ENCODE measurements at places on chromosomes 12 and 14. TPM values are rescaled to one million over a fixed set of nuclear protein-coding genes. Genes with fewer than 3 reads are reported as not detected.

- H3K27me3 ChIP-seq, result no peaks in the 10 kb centered on the region
- peaks cover 3% of the 10 kb centered on the region for H3K4me1 ChIP-seq
- H3K27ac ChIP-seq, result no peak overlapping the region
- H3K36me3 ChIP-seq, result no peaks in the 10 kb centered on the region
- DNase-seq, result peak; percentile 2
Observed at GRCh38 chr12:109762673-109763191, 49.1 kb downstream of the FAM222A start.

DNA sequence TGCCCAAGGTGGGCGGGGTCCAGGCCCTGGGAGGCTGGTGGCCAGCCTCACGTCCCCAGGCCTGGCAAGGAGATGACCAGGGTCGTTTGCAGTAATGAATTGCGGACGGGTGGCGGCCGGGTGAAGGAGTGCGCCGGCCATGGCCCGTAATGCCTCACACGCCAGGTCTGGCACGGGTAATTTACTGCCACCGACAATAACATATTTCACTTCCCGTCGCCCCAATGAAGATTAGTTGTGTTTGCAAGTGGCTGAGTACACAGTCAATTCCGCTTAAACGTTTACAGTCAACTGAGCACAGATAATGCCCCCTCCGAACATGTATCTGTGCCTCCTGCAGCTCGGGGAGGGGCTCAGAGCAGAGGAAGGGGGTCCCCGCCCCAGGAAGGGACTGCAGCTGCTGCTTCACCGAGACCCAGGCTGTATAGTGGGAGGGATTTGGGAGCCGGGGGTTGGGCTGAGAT, 48.3 kb downstream of the MVK start:
- H3K36me3 ChIP-seq, result no peaks in the 10 kb centered on the region
- H3K27ac ChIP-seq, result no peak overlapping the region
- DNase-seq, result no peak
- H3K4me1 ChIP-seq, result peaks cover 3% of the 10 kb centered on the region

DNA sequence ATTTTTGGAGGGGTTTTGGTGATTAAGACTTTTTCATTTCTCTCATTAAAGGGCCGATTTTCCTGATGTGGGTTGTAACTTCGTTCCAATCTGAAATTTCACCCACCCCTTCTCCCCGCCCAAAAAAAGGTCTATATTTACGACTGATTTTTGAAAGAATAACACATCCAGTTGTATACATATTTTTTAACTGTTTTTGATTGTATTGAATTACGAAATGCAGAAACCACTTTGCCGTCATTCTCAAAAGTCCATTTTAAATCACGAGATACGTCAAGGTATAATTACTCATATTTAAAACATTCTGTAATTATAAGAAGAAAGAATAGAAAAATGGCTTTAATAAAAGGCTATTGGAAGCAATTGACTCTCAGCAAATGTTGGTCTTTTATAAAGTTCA, 520.7 kb downstream of the MED13L start:
- no peak for DNase-seq
- no peak overlapping the region for H3K27ac ChIP-seq
- no peaks in the 10 kb centered on the region for H3K4me1 ChIP-seq
- no peak overlapping the region for H3K4me3 ChIP-seq
- no peaks in the 10 kb centered on the region for H3K36me3 ChIP-seq

- no peak for DNase-seq
- no peaks in the 10 kb centered on the region for H3K4me1 ChIP-seq
- no peak overlapping the region for H3K4me3 ChIP-seq
- no peaks in the 10 kb centered on the region for H3K27me3 ChIP-seq
- H3K36me3 ChIP-seq, result no peaks in the 10 kb centered on the region
Observed at GRCh38 chr14:53742233-53742620, 214.4 kb downstream of the BMP4 start.

DNA sequence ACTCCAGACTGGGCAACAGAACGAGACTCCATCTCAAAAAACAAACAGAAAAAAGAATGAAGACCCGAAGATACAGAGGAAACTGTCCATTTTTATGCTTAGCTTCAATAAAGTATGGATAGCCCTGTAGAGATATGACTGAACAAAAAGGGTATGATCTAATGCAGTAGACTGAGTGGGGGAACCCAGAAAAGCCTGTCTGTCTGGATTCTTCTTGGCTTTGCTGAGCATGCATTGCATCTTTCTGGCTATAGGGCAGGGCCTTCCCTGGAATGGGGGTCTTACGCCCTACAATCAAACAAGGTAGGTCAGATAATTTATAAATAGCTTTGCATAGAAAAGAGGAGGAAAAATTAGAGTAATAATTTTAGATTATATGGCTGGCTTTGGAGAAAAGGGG, 10.1 kb downstream of the MIA2 start:
- no peak overlapping the region for H3K27ac ChIP-seq
- H3K4me3 ChIP-seq, result no peak overlapping the region
- no peak for DNase-seq
- H3K27me3 ChIP-seq, result no peaks in the 10 kb centered on the region

Gene SPIC
- total RNA-seq, result not detected

DNA sequence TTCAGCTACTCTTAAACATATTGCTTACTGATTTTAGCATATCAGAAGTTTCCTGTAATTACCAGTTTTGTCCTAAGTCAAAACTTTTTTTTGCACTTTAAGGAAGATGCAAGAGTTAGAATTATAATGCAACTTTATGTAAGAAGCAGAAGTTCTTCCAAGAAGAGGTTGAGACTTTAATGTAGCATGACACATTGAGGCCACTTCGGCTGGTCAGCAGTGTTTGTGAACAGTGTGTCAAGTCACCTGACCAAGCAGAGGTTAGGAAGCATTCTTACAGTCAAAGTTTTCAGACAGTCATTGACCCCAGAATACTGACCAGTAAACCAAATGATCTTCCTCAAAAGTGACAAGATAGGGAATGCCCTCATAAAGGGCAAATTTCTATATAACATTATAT, 15.2 kb downstream of the FGFR1OP2 start:
- H3K27ac ChIP-seq, result no peak overlapping the region
- no peak for DNase-seq
- H3K27me3 ChIP-seq, result no peaks in the 10 kb centered on the region
- no peak overlapping the region for H3K4me3 ChIP-seq

GRCh38 chr14:45028107-45028626, 55.7 kb upstream of the PRPF39 start:
- no peak overlapping the region for H3K27ac ChIP-seq
- H3K36me3 ChIP-seq, result peaks cover 7% of the 10 kb centered on the region
- H3K4me1 ChIP-seq, result no peaks in the 10 kb centered on the region
- H3K4me3 ChIP-seq, result no peak overlapping the region

GRCh38 chr14:100241279-100241678, 2.3 kb downstream of the YY1 start:
- peaks cover 37% of the 10 kb centered on the region for H3K36me3 ChIP-seq
- H3K4me1 ChIP-seq, result peaks cover 53% of the 10 kb centered on the region
- H3K4me3 ChIP-seq, result peak overlapping the region; percentile 86

DNA sequence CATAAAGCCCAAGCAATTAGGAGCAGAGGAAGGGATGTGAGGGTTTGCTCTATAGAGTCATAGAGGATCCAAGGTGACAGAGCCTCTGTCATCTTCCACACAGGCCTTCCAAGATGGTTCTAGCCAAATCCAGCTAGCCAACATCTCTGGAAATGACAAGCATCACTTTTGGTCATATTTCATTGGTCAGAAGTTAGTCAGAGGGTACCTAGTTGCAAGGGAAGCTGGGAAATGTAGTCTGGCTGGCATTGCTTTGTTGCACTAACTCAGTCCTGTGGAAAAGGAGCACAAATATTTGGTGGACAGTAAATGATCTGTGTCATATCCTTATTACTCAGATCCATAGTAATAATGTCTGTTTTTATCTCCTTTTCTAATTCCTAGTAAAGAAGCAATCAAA, 715.7 kb downstream of the NRXN3 start:
- no peak for DNase-seq
- no peak overlapping the region for H3K27ac ChIP-seq
- H3K36me3 ChIP-seq, result no peaks in the 10 kb centered on the region

Gene GALNT6
- 5.4 TPM for total RNA-seq

DNA sequence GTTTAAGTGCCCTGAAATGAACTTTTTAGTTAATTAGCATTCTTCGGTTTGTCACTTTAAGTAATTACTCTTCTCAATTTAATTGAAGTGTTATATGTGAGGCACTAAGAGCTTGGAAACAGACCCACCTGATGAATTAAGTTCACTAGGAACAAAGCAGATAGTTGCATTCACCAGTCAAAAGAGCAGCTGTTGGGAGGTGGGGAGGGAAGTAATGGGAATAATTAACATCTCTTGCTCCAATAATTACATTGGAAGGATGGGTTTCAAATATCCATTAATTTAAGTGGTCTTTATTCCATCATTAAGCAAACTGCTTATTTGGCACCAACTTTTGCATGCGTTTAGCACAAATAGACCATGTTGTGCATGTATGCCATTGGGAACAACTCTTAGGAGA, 667.2 kb downstream of the GALC start:
- DNase-seq, result no peak
- no peaks in the 10 kb centered on the region for H3K27me3 ChIP-seq

DNA sequence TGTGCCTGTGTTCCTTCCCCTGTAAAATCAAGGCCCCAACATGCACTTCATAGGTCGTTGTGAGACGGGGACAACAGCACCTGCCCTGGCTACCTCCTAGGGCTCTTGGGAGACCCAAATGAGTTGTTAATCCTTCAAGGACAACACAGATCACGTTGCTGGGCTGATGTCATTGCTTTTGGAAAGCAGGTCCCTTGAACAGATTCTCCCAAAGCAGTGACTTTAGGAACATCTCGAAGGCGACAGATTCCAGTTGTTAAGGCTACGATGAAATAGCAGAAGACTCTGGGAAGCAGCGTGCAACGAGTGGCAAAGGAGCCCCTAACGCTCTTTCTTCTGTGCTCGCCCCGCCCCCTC, 26.2 kb upstream of the MAP1LC3B2 start:
- H3K4me1 ChIP-seq, result peaks cover 22% of the 10 kb centered on the region
- peak overlapping the region; percentile 80 for H3K4me3 ChIP-seq
- H3K27me3 ChIP-seq, result no peaks in the 10 kb centered on the region
- no peak overlapping the region for H3K27ac ChIP-seq

- H3K27me3 ChIP-seq, result no peaks in the 10 kb centered on the region
- H3K4me3 ChIP-seq, result no peak overlapping the region
- no peaks in the 10 kb centered on the region for H3K4me1 ChIP-seq
- peaks cover 2% of the 10 kb centered on the region for H3K36me3 ChIP-seq
Observed at GRCh38 chr14:71751264-71751663, 181.0 kb upstream of the RGS6 start.

GRCh38 chr12:25263594-25263993, 12.9 kb upstream of the KRAS start:
- no peaks in the 10 kb centered on the region for H3K27me3 ChIP-seq
- H3K4me3 ChIP-seq, result no peak overlapping the region
- peaks cover 3% of the 10 kb centered on the region for H3K4me1 ChIP-seq
- DNase-seq, result no peak

DNA sequence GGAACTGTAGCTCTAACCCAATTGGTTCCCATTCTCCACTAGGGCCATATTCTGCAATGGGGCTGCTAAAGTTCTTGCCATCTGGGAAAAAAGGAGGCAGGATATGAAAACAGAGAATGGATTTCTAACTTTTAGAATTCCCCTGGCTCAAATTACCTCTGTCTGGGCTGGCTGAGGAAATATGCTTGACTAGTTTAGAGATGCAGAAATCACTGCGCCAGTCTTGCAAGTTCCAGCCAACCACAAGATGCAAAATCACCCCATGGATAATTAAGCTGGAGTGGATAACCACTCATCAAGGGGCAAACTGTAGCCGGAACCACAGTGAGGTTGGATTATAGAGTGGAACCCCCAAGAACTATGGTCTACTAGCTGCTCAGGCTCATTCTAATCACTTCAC, 126.3 kb downstream of the RALGAPA1 start:
- H3K36me3 ChIP-seq, result peaks cover 7% of the 10 kb centered on the region
- DNase-seq, result no peak
- no peak overlapping the region for H3K4me3 ChIP-seq

DNA sequence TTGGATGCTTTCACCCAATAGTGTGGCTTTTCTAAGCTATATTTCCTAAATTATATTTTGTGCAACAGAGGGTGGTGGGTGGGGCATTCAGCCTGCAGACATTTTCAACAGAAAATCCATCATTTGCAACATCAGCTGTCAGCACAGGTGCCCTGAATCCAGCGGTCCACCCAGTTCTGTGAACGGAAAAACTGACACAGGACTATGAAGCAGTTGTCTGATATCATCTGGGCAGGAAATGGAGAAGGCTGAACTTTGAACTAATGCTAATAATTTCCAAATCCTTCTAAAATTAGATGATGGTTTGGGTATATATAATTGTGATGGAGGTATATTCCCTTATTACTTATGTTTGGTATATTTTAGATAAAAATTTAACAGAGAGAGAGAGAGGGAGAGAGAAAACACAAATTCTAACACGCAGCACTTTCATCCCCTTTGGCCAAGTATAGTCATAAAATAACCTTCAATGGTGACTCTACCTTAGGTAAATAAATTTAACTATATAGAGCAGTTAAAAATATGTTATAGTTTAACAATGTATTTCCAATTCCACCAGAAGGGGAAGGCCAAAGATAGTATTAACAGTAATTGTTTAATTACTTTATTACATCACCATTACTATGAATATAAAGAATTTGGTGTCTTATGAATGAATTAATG, 58.3 kb upstream of the PTPRB start:
- no peaks in the 10 kb centered on the region for H3K36me3 ChIP-seq
- peaks cover 8% of the 10 kb centered on the region for H3K27me3 ChIP-seq

- H3K36me3 ChIP-seq, result peaks cover 18% of the 10 kb centered on the region
- DNase-seq, result peak; percentile 41
- no peaks in the 10 kb centered on the region for H3K27me3 ChIP-seq
- H3K4me3 ChIP-seq, result peak overlapping the region; percentile 98
- peak overlapping the region; percentile 99 for H3K27ac ChIP-seq
- H3K4me1 ChIP-seq, result peaks cover 39% of the 10 kb centered on the region
Observed at GRCh38 chr12:11650286-11651281, 1.1 kb downstream of the ETV6 start.

GRCh38 chr12:128383357-128383937, 116.5 kb downstream of the TMEM132C start:
- no peaks in the 10 kb centered on the region for H3K4me1 ChIP-seq
- H3K4me3 ChIP-seq, result no peak overlapping the region
- H3K36me3 ChIP-seq, result no peaks in the 10 kb centered on the region

Gene OTUB2
- 1.6 TPM for total RNA-seq

DNA sequence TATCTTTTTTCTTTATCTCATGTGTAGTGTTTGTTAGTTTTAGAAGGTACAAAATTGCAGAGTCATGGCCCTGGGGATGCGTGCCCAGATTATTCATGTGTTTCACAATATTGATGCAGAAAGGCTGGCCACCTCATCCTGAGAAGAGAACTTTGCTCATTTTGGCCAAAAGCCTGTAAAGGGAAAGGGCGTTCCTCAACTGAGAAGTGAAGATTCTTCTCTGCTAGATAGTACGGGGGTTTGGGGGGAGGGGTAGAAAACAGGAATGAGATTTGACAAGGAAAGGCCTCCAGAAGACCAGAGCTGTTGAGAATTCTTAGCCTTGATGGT, 1.7 kb downstream of the MGST1 start:
- H3K27ac ChIP-seq, result no peak overlapping the region
- H3K36me3 ChIP-seq, result no peaks in the 10 kb centered on the region
- no peak for DNase-seq
- no peaks in the 10 kb centered on the region for H3K4me1 ChIP-seq
- peaks cover 11% of the 10 kb centered on the region for H3K27me3 ChIP-seq

GRCh38 chr14:104473244-104473565, 106.4 kb upstream of the C14orf180 start:
- no peak overlapping the region for H3K4me3 ChIP-seq
- peaks cover 3% of the 10 kb centered on the region for H3K27me3 ChIP-seq
- H3K4me1 ChIP-seq, result no peaks in the 10 kb centered on the region

- DNase-seq, result peak; percentile 44
- peaks cover 2% of the 10 kb centered on the region for H3K36me3 ChIP-seq
- H3K27ac ChIP-seq, result peak overlapping the region; percentile 51
- peak overlapping the region; percentile 94 for H3K4me3 ChIP-seq
- peaks cover 38% of the 10 kb centered on the region for H3K4me1 ChIP-seq
Observed at GRCh38 chr12:30754383-30754749, 385 bp downstream of the CAPRIN2 start.
